ENCODE measurements at places on chromosomes 2 and 18. TPM values are rescaled to one million over a fixed set of nuclear protein-coding genes. Genes with fewer than 3 reads are reported as not detected.

Gene HNMT
- 22.6 TPM for total RNA-seq

Gene FMNL2
- 37.5 TPM for total RNA-seq

DNA sequence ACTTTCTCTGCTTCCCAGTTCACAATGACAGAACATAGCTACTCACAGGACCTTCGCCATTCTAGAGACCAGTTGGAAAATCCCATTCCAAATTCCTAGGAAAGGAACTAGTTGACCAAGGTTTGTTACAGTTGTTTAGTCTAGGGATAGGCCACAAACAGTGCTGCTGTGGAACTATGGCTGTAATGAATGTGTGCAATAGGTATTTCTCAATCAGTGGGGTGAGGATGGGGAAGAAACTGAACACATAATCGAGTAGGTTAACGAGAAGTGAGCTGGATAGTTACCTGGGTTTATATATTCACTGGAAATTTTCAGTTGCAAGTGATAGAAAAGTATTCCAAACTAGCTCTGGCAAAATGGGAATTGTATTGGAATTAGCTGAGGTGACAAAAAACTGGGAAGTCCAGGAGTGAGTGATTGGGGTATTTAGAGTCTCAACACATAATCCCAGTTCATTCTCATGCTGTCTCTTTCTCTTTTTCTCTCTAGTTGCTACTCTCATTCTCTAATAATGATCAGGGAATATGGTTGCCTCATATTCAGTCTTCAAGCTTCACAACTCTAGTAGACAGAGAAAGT is 18.2 kb upstream of the HMSD start:
- no peak for DNase-seq

DNA sequence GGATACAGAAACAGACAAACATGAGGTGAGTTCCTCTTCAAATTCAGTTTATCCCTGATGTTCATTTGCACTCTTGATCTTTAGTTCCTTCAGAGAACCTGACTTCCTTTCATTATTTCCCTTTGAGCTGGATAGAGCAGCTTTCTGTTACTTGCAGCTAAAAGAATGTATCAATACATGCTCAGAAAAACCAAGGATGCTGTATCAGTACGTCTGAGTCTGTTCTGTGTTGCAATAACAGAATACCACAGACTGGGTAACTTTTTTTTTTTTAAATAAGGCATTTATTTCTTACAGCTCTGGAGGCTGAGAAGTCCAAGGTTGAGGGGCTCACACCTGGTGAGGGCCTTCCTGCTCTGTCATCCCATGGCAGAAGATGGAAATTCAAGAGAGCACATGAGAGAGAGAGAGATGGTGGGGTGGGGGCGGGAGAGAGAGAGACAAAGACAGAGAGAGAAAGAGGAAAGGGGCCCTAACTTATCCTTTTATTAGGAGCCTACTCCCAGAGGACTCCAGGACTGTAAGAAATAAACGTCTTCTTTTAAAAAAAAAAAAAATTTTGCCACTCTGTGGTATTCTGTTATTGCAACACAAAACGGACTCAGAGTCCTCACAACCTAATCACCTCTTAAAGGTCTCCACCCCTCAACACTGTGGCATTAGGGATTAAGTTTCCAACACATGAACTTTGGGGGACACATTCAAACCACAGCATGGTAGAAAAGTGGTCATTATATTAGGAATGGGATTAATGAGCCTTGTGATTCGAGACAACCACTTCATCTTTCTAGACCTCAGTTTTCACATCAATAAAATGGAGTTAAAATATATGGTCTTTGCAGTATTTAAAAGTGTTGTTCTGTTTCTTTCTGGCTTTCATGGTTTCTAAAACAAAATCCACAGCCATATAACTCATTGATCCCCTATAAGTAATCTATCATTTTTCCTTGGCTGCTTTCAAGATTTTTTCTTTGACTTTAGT is 18.4 kb upstream of the SELENOI start:
- no peak for DNase-seq

GRCh38 chr2:97774425-97774824 is 61.0 kb downstream of the ZAP70 start:
- DNase-seq = no peak

Gene WBP1
- total RNA-seq = 49.0 TPM

DNA sequence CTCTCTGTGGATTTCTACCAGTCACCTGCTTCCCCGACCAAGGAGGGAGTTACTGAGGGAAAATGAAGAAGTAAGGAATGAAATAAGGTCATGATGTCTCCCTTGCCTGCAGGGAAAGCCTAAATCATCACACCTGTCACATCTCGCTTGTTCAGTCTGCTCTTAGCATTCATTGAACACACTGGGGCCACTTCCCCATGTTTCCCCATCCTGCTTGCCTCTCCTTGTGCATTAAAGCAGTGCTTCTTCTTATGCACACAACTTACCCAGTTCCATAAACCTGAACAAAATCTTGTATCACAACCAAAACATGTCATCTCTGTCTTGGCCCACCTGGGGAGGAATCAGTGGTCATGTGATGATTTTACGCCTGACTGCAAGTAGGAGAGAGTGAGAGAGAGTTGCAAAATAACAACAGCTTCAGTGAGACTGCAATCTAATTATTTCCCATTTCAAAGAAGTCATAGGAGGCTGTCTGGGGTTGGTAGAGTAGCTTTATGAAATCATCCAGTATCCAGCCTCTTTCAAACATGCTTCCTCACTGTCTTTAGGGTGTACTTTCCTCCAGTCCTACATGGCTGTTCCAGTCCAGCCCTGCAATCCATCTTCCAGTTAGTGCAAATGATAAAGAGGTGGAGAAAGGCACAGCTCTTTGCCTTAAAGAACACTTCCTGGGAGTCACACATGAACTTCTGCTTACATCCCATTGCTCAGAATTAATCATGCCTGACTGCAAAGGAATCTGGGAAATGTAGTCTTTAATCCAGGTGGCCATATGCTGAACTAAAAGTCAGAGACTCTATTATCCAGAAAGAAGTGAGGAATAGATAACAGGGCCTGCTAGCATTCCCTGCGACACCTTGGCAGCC is 220.1 kb downstream of the HAUS1 start:
- peak; percentile 39 for DNase-seq

- no peak for DNase-seq
These were observed 366.5 kb upstream of the POU3F3 start for GRCh38 chr2:104487366-104487765.

Measured in A172 (cell line).